ENCODE measurements at places on chromosomes 5 and 9. TPM values are rescaled to one million over a fixed set of nuclear protein-coding genes. Genes with fewer than 3 reads are reported as not detected.

The SLC46A2 gene
- not detected for total RNA-seq

The LVRN gene
- 1.6 TPM for total RNA-seq

The KIF4B gene
- 0.41 TPM for total RNA-seq

The CTSV gene
- total RNA-seq: 0.41 TPM

GRCh38 chr9:35756275-35757225 lies 2.5 kb upstream of the MSMP start:
- DNase-seq: peak; percentile 41

GRCh38 chr9:88202321-88202720 lies 64.0 kb upstream of the SPATA31C2 start:
- no peak for DNase-seq

DNA sequence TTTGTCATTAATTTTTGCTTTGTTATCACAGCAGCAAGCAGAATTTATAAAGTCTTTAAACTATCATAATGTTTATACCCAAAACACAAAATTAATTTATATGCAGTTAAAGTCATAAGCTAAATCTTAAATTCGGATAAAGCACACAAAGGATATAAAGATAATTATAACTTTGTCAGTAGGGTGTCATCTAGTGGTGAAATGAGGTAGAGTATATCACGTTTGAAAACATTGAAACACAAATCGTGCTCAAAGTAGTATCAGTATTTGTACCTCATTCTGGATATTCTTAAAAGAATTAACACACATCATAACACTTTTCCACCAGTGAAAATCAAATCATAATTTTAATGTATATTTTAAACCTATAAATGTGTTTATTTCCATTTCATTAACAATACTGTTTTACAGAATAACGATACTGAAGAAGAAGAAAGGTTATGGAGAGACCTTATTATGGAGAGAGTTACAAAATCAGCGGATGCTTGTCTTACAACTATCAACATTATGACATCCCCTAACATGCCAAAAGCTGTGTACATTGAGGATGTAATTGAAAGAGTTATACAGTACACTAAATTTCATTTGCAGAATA lies 129.5 kb downstream of the NIPBL start:
- no peak for DNase-seq

The ORM1 gene
- total RNA-seq: 0.82 TPM

The CYSRT1 gene
- under 0.01 TPM for total RNA-seq

DNA sequence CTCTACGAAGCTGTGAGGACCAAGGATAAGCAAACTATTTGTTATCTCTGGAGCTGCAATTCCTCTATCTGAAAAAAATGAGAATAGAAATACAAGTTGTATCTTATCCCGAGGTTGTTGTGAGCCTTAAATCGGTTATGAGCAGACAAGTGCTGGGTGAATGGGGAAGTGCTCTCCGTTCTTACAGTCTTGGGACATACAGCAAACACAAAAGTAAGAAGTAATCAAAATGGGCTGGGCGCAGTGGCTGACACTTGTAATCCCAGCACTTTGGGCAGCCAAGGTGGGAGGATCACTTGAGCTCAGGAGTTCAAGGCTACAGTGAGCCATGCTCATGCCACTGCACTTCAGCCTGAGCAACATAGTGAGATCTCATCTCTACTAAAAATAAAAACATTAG lies 31.7 kb downstream of the ITK start:
- DNase-seq: no peak

DNA sequence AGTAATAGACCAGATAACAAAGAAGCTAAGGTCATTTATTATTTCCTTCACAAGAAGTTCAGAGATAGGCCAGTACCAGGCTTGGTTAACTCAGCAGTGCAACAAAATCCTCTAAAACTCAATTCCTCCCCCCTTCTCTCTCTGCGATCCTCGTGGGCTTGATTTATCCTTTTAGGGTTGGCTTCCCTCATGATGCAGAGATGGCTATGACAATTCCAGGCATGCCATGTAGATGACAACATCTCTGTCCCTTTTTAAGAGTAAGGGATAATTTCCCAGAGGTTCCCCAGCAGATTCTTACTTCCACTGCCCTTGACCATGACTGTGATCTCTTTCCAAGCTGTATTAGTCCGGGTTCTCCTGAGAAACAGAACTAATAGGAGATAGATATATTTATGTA lies 28.7 kb upstream of the DAP start:
- DNase-seq: no peak

The DNM1 gene
- 73.8 TPM for total RNA-seq

DNA sequence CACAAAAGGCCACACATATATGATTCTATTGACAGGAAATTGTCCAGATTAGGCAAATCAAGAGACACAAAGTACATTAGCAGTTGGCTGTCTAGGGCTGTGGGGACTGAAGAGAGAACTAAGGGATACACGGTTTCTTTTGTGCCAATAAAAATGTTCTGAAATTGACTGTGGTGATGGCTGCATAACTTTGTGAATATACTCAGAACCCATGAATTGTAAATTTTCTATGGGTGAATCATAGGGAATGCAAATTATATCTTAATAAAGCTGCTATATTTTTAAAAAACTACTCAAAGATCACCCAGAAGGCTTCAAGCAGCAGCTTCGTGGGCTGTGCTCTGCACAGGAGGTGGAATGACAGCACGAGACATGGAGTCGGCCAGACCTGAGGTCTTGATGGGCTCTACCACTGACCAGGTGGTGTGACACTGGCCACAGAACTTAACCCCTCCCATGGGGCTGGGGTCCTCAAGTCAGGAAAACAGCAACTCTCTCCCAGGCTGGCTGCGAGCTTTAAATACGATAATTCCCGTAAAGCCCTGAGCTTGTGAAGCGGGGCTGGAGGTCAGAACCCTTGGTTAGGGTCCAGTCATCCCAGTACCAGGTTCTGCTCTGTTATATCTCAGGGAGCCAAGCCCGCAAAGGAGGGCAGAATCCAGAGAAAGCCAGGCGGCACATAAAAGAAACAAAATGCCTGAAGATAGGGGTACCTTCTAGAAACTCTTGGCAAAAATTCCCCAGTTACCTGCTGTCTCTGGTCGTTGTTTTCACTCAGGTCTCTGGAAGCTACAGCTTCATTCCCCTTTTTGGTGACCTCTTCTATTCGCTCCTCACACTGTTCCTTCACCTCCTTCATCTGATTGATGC lies 59.1 kb downstream of the GOLM1 start:
- DNase-seq: no peak

DNA sequence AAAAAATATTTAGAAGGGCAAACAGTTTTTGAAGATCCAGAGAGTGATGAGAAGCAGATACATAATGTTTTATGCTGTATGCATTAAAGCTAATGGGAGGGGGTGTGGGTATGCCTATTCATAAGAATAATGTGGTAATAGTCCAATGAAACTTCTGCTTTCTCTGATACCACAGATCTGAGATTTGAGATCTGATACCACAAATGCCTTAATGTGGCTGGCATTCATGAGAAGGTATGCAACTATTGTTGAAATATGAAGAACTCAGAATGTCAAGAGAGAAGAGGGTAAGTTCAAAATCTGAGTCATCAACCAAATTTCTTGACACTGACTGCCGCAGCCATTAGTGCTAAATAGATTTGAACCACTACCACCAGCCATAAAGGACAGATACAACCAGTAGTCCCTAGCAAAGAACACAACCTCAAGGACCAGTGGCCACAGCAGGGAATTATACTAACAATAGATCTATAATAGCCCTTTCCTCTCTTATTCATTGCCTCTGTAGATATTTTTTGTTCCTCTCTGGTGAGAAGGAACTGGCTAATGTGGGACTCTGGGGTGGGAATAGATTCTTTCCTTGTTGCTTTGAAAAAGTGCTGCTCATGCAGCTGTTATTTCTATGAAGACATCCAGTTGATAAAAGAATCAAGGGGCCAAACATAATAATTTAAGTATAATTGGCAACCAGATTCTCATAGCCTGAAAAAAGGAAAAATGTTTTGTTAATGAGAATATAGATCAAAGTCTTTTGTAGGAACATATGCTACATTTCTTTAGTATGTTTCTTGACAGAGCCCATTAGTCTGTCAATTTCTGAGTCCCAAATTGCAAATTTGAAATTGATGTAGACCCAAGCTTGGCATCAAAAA lies 256.5 kb upstream of the ZNF608 start:
- no peak for DNase-seq

DNA sequence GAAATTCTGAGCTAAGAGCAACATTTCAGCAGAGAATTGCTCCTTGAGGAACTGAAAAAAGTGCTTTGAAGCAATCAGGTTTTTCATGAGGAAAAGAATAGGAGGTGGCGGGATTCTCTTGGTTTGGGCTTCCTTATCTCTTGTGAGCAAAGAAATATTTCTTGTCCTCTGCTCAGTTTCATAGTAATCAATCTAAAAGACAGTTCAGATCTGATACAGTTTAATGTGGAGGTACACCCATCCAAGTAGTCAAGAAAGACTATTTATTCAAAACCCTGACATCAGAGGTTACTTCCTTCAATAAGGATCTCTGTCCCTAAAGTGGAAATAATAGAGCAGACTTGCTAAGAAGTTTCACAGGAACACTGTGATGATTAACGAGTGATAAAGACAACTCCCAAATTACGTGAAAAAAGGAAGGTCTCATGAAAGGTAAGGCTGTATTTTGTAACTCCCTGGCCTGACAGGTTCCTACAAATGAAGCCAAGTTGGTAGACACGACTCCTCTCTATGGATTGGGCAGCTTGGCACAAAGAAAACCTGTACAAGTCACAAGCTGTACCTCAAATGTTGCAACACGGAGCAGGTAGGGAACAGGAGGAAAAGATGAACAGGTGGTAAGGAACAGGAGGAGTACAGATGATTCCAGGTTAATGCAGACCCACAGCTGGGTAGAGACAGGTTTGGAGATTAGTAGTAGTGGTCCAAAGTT lies 94.1 kb downstream of the SUSD1 start:
- DNase-seq: no peak

DNA sequence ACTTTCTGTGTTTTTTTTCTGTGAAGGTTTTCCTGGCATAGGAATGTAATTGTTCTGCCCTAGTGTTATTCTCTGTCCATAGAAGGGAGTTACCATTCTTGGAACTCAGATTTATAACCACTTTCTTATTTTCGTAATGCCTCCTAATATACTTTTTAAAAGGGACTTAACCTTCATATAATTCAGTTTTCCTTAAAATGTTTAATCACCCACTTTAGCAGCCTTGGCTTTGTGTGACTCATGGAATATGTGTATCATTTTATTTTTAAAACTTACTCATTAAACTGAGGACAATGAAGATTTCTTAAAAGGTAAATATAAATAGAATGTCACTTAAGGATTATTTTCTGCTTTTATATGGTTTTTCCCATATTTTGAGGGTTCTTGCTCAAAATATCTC lies 50.0 kb downstream of the RAI14 start:
- no peak for DNase-seq

GRCh38 chr5:177496727-177497291 lies 595 bp downstream of the PDLIM7 start:
- DNase-seq: peak; percentile 70

- DNase-seq: no peak
Measured at GRCh38 chr5:89053547-89053946, 170.6 kb upstream of the MEF2C start.

The PCDHGA10 gene
- total RNA-seq: 9.8 TPM

The PCA3 gene
- total RNA-seq: 0.82 TPM

- no peak for DNase-seq
Measured at GRCh38 chr5:156595132-156595787, 254.8 kb upstream of the PPP1R2B start.

The SV2C gene
- 2.9 TPM for total RNA-seq

GRCh38 chr9:13295556-13295955 lies 16.1 kb upstream of the MPDZ start:
- no peak for DNase-seq

The FOXD4L3 gene
- total RNA-seq: not detected

DNA sequence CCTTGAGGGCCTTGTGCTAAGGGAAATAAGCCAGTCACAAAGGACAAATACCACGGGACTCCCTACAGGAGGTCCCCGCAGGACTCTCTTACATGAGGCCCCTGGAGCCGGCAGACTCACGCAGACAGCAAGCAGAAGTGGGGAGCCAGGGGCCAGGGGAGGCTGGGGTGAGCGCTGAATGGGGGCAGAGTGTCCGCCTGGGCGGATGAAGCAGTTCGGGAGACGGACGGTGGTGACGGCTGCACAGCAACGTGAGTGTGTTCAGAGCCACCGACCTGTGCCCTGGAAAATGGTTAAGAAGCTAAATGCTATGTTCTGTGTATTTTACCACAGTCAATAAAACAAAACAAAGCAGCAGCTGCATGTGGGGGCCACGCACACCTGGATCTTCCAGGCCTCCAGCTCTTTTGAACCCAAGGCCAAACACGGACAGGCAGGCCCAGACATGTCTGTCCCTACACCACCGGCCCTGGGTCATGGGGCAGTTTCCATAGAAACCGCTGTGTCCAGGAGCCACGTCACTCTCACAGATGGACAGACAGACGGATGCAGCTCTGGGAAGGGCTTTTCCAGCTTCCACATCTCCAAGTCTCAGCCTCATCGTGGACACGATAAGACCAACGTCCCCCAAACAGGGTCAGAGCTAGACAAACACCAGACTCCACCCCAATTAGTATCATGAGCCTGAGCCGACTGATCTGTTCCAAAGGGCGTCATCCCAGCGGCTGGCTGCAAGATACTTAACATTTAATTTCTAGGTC lies 103.9 kb downstream of the VAV2 start:
- no peak for DNase-seq

- DNase-seq: no peak
Measured at GRCh38 chr9:134793288-134794188, 87.1 kb upstream of the FCN2 start.

DNA sequence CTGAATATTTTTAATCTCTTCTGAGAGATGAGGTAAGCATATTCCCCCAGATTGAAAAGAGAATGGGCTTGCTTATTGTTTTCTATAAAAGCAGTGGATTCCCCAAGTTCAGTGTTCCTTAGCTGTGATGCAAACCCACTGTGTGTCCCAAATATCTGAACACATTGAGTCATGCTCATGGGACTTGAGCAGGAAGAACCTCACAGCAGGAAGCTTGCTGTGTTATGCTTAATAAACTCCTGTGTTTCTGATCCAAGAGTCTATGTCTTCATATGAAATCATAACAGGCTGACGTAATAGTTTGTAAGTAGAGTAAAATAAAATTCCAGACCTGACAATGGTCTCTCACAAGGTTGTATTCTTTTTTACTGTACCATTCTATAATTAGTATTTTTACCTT lies 24.8 kb upstream of the LOX start:
- DNase-seq: no peak

DNA sequence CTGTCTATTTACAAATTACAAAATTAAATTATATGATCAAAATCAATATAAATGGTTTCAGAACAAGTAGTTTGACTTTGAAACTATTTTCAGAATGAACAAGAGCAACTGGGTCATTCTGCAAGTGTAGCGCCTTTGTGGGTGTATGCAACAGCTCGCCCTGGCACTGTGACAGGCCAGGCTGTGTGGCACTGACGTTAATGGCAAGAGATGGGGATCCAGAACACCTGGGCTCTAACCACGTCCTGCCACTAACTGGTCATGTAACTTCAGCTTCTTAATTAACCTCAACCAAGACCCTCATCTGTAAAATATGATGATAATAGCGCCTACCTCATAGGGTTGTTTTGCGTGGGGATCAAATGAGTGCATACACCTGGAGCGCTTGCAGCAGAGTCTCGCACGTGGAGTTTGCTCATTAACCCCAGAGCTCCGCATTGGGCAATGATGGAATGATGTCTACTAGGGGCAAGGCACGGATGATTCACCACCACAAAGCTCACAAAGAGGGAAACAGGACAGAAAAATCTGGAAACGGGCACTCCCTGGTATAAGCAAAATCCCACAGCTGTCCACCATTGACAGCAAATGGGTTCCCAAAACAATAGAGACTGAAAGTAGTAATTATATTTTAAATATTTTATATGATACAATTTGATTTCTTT lies 639.4 kb downstream of the SEMA5A start:
- DNase-seq: no peak

- DNase-seq: no peak
Measured at GRCh38 chr5:168390491-168390890, 95.8 kb upstream of the RARS1 start.

The APC gene
- 301 TPM for total RNA-seq

All from frontal cortex (tissue), 4 donors.